ENCODE measurements at places on chromosomes 12 and 14.
A peak's percentile ranks its signal among the peaks of the same experiment; 100 is the strongest.

DNA sequence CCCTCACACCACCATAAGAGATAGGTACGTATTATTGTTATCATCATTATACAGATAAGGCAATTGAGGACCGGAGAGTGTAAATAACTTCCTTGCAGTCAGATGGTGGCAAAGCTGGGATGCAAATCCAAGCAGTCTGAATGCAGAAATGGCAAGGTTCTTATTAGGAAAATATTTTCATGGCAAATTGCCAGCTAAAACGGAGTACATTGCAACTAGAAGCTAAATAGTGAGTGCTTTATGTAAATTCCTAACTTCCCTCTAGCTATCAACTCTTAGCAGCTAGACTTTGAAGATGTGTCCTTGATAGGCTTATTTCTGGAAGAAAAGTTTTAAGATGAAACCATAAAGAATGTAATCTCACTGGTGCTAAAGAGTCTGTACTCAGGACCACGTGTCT, 323.9 kb upstream of the DIO2 start:
- no peak for DNase-seq

DNA sequence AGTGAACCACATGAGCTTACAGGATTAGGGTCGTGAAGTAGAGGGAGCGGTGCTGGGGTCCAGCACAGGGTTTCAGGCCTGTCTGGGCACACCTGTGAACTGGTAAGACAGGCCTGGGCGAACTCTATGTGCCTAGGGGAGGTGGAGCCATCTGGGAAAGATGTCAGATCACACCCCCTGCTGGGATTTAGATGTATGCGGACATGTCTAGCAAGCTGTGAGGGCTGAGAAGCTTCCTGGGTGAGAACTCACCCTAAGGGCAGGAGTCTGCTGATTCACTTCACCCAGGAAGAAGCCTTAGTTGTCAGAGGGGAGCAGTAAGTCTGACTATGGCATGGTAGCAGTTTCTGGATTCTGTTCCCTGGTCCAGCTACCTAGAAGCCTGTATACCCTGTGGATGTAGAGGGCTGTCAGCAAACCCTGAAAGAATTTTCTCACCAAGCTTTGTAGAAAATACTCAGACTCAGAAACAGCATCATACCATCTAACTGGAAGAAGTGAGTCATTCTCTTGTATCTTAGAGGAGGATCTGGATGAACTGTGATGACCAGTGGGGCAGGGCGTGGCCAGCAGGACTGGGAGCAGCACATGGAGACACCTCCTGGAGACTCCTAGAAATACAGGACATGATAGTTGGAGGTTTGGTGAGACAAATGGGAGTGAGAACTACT, 11.2 kb upstream of the PYGL start:
- peak; percentile 98 for DNase-seq

GRCh38 chr14:91417983-91418386, 365 bp upstream of the CCDC88C start:
- DNase-seq = no peak

- DNase-seq = no peak
Observed at GRCh38 chr12:58860056-58860787, 60.1 kb downstream of the LRIG3 start.

GRCh38 chr12:98373025-98373554, 142.3 kb upstream of the TMPO start:
- DNase-seq = peak; percentile 52

GRCh38 chr12:1126091-1126490, 135.1 kb downstream of the ERC1 start:
- DNase-seq = no peak

- no peak for DNase-seq
Observed at GRCh38 chr12:119322301-119322723, 12.2 kb upstream of the CCDC60 start.

GRCh38 chr14:22780105-22780679, 13.7 kb downstream of the OXA1L start:
- DNase-seq = no peak

DNA sequence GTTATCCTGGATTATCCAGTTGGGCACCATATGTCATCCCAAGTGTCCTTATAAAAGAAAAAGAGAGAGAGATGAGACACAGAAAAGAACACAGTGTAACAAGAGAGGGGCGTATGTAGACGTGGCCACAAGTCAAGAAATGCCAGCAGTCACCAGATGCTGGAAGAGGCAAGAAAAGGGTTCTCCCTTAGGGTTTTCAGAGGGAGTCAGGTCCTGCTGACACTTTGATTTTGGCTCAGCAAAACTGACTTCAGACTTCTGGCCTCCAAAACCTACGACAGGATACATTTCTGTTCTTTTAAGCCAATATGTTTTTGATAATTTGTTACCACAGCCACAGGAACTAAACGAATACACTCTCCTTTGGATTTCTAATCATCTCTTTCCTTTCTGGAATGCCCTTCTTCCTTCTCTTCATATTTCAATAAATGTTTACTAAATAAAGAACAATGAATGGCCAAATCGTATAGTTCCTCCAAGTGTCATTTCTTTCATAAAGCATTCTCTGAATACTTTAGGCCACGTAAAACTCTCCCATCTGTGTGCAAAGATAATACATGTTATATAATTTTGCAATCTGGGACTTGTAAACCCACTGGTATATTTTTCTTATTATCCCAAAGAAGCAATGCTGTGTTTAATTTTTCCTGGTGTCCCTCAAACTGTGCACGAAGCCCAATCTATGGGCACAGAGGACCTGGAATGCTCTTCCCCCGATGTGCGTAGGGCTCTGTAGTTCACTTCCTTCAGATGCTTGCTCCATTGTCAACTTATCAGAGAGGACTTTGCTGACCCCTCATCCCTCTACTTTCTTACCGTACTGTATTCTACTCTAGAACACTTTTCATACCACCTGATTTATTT, 303.6 kb downstream of the CEP128 start:
- peak; percentile 51 for DNase-seq

GRCh38 chr12:46362895-46363581, 9.5 kb downstream of the SLC38A2 start:
- DNase-seq = no peak

DNA sequence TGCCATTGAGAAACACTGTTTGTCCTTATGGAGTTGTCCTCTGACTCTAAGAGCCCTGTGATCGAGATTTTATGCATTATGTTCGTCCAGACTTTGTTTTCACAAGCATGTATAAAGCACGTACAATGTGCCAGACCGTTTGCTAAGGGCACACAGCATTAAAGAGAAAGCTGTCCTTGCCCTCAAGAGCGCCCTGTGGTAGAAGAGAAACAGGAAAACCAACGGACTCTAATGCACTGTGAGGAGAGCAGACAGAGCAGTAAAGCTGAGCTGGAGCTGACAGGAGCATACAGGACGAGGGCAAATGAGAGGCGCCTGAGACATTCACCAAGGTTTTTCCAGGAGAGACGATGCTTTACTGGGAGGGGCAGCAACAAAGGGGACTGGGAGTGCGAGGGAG, 66.2 kb upstream of the OVCH1 start:
- no peak for DNase-seq

- DNase-seq = no peak
Observed at GRCh38 chr14:68215629-68216028, 396.1 kb downstream of the RAD51B start.

DNA sequence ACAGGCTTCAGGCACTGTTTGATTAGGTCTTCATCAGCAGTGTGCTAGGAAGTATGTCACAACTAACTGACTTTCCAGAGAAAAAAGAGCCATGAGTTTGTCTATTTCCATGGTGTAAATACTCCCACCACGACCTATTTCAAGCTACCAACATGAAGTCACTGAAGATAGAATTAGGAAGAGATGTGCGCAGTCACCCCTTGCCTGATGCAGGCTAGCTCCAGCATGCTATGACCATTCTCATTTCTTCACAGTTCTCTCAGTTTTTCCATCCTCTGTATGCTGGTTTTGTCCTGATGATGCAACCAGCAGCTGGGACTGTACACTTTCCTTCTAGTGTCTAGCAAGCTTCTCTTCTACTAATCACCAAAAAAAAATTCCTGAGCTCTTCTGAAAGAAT, 191.6 kb upstream of the NUDT4 start:
- DNase-seq = no peak

GRCh38 chr12:93167841-93168492, 209.8 kb upstream of the NUDT4 start:
- DNase-seq = no peak

- no peak for DNase-seq
Observed at GRCh38 chr14:65423982-65424381, 11.5 kb downstream of the FUT8 start.

DNA sequence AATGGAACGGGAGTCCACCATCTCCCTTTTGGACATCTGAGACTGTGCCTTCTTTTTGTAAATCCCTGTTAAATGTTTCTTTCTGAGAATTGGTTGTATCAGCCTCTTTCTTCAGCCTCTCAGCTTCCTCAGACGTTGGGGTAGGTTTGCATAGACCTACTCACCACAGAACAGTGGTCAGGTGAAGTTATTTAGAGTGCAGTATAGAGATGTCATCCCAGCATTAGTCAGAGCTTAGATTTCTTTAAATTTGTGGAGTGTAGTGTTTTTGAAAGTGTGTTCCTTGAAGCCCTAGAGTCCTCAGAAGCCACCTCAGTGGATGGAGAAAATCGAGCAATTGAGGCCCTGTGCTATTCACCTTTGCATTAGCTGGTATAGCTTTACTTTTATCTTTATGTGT, 8.9 kb upstream of the EEA1 start:
- no peak for DNase-seq

GRCh38 chr12:13539051-13539450, 342.5 kb downstream of the EMP1 start:
- DNase-seq = no peak

GRCh38 chr12:96441816-96442215, 41.6 kb upstream of the CDK17 start:
- DNase-seq = no peak

- no peak for DNase-seq
Observed at GRCh38 chr14:50101417-50101816, 15.0 kb downstream of the VCPKMT start.

DNA sequence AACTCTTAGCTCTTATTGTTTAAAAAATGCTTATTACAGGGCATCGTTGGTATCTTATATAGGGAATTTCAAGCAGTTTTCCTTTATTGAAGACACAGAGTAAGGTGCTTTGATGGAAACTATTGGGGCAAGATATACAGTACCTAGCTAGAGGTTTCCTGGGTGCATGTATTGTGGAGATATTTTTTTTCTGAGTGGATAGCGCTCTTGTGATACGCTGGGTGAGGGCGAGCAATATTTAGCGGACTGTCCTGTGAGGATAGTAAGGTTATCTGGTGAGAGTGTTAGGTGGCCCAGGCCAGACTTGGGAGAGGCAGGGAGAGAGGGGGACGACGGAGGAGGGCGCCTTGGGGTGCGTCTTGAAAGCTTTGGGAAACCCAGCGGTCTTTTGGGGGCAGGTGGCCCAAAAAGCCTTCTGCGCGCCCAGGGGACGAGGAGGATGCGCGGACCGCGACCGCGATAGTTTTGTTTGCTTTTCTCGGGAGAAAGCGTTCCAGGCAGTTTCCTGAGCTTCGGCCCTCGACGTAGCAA, 596 bp upstream of the BICD1 start:
- no peak for DNase-seq

DNA sequence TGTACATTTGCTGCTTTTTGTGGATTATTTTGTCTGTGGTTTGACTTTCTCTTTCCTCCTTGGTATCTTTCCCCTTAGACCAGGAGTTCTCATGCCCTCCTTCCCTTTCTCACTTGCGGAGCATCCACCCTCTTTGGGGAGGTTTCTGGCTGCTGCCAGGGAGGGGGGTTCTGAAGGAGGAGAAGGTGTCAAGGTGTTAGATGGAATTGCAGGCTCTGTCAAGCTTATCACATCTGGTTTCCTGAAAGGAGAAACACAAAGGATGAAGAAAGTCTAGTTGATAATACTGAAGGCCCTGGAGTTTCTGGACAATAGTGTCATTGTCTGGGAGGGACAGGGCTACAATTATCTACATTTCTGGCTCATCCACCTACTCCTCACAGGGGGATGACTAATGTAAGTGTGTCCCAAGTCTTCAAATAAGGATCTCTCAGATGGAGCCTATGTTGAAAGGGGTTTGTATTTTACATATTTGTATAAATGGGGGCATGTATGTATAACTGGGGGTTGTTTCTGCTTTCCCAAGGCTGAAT, 217.3 kb upstream of the CCDC196 start:
- no peak for DNase-seq

GRCh38 chr14:54837508-54838149, 65.0 kb downstream of the GCH1 start:
- DNase-seq = no peak

DNA sequence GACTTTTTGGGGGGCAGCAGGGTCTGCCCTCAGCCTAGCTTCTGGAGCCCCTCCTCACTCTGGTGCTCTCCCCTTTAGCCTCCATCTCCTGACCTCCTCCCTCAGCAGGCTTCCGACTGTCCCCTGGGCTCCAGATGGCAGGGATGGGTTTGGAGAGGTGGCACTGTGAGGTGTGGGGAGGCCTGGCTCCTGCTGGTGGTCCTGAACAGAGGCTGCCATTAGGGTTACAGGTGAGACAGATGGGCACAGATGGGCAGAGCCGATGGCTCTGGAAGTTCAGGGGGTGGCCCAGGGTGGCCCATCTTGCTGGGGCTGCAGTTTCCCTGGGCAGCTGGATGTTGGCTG, 68.5 kb upstream of the BEGAIN start:
- DNase-seq = no peak

- peak; percentile 2 for DNase-seq
Observed at GRCh38 chr12:152440-152839, 61.5 kb downstream of the SLC6A12 start.

DNA sequence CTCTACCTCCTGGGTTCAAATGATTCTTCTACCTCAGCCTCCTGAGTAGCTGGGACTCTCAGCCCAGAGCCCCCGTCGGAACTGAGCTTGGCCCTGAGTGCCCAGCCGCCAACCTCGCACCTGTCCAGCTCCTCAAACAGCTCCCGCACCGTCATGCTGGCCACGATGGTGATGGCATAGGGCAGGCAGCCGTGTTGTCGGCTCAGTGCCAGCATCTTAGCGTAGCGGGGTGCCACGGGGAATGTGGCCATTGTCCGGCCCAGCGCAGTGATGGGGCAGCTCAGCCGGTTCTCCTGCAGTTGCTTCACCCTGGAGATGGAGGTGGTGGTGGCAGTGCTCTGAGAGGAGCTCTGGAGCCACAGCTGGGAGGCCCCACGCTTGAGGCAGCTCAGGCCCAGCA, 32.4 kb downstream of the DHX37 start:
- no peak for DNase-seq
